ENCODE measurements at places on chromosomes 7 and 10.

DNA sequence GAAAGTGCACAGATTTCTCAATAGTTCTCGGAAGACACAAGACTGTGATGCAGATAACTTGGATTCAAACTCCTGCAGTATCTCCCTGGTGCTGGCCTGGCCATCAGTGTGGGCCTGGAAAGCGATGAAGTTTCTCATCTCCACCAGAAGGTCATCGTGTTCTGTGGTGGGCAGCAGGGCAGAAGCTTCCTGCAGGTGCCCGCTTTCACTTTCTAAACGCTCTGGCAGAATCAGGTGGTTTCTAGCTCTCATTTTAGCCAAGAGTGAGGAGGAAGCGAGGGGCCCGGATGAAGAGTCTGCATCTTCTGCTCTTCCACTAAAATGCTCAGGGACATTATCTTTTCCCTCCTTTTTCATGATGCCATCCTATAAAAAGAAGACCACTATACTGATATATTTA lies 63.0 kb upstream of the DRGX start:
- no peak for DNase-seq

- DNase-seq = no peak
These were observed 119.4 kb upstream of the STK17A start for GRCh38 chr7:43463401-43463980.

DNA sequence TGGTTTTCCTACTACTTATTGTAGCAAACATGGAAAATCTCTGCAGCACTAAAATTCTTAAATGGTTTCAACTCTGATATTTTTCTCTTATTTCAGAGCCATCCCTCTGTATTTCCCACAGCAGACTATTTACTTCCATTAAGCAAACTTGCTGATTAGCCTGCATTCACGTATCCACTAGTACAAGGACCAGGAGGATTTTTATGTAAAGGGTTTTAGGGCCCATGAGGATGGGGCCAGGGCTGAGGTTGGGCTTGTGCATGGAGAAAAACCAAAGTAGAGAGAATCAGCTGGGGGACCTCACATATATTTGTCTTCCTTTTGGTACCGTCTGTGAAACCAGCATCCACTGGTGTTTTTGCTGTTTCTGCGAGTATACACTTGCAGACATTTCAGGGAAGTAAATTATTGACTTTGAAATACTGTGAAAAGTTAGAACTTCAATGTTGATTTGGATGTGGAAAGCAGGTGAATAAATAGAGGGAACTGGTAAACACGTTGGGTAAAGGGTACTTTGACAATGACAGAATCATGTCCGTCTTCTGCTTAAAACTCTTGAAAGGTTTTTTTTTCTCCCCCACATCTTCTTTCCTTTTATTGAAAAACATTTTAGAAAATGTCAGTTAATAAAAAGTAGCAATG lies 44.3 kb downstream of the ERLIN1 start:
- no peak for DNase-seq

GRCh38 chr10:113473851-113474250 lies 79.0 kb upstream of the HABP2 start:
- no peak for DNase-seq

- no peak for DNase-seq
These were observed 47.4 kb upstream of the TCERG1L start for GRCh38 chr10:131358741-131359442.

GRCh38 chr7:33503014-33503413 lies 373.6 kb downstream of the BBS9 start:
- no peak for DNase-seq

GRCh38 chr10:102633848-102634247 lies 10.4 kb upstream of the TRIM8 start:
- DNase-seq = no peak

GRCh38 chr10:71260622-71261325 lies 48.4 kb downstream of the UNC5B start:
- DNase-seq = no peak

DNA sequence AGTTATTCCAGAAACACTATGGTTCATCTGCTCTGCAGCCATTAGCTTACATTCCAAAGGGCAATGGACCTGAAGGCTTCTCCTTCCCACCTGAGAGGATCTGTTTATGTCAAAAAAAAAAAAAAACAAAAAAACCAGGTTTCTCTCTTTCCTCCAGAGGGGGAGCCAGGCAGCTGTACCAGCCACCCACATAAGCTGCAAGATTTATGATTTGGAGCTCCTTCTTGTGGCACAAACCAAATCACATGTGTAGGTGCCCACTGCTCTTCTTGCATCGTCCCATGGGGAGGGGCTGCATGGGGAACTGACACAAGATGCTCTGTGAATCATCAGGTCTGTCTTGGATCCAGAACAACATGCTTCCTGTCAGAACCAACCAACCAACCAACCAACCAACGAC lies 231.6 kb upstream of the IGFBP3 start:
- DNase-seq = no peak

DNA sequence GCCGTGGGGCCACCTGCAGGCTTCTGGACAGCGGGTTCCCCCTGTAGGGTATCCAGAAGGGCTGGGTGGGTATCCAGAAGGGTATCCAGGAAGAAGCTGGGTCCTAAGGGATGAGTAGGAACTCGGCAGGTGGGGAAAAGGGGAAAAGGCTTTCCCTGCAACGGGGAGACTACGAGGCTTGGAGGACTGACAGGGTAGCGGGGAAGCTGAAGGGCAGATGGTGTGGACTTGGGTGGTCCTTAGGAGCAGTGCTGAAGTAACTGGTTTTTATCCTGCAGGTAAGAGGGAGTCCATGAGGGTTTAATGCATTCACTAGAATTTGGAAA lies 525 bp downstream of the UBE2D4 start:
- DNase-seq = no peak

DNA sequence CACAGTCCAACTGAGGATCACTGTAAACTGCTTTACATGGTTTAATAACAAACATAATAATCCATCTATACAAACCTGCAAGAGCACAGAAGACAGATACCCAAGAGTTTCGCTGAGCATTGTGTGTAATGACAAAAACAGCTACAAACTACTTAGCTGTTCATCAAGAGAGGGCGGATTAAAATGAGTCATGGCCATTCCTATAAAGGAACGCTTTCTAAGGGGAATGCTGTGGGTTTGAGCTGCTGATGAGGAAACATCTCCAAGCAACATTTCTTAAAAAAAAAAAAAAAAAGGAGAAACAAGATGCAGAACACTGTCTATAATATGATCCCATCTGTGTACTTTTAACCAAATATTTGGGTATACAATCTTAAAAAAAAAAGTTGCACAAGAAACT lies 33.8 kb downstream of the VOPP1 start:
- no peak for DNase-seq

GRCh38 chr7:126483972-126484371 lies 768.8 kb downstream of the GRM8 start:
- no peak for DNase-seq

DNA sequence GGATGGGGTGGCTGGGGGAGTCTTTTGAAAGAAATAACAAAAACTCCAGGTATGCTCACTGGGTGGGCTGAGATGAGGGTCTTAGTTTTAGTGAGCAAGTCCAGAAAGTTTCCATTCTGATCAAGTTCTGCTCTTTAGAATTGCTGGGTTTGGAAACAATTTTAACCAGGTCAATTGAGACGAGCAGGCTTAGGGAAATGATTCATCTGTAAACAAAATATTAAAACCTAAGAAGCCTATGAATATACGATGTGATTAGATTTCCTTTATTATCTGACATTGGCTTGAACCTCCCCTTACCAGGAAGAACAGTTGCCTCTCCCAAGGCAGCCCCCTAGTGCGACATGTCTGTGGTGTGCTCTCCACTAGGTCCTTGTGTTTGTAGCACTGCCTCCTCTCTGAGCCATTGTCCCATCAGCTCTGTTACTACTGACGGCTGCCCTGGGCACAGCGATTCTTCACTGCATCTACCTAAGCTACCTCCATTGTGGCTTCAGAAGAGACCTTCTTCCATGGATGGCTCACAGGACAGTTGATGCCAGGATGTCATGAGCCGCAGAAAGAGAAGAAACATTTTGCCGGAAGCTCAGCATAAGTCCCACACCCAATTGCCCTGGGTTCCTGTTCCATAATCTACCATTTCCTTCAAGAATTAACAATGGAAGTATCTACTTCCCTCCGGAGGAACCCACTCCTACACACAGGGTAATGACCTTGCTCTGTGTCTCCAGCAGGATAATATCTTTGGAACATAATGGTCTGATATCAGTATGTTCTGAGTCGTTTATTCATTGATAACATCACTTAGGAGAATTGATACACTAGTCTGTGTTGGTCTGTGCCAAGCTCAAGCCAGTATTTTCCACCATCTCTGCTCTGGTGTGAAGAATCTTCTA lies 95.1 kb upstream of the ITGB1 start:
- no peak for DNase-seq

DNA sequence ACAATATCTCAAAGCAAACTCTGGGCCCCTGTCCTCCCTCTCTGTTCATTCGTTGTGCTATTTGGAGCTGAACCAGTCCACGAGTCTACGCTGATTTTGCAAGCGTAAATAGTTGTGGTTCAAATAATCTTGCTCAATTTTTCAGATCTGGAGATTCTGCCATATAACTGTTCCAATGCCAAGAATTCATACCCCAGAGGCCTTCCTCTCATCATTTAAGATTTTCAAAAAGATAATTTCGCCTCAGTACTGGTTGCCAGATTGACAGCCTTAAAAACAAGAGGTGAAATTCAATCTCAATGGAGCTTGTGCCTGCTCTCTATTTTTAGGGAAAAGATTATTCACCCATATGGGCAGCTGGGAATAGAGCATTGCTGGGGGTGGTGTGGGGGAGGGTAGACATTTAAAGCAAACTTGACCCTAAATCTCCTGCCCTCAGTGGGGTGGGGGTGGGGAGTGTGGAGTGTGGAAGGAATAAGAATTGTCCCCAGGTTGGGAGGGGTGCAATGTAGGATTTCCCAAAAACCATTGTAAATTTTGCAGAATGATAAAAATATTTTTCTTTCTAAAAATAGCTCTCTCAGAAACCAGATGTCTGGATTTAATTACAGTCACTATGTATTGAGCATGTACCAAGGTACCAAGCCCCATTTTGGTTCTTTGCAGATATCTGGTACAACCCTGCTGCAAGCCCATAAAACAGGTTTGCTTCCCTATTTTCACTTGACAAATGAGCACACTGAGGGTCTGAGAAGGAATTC lies 104.7 kb upstream of the EEPD1 start:
- no peak for DNase-seq

- no peak for DNase-seq
These were observed 137.0 kb upstream of the RET start for GRCh38 chr10:42939685-42940366.

DNA sequence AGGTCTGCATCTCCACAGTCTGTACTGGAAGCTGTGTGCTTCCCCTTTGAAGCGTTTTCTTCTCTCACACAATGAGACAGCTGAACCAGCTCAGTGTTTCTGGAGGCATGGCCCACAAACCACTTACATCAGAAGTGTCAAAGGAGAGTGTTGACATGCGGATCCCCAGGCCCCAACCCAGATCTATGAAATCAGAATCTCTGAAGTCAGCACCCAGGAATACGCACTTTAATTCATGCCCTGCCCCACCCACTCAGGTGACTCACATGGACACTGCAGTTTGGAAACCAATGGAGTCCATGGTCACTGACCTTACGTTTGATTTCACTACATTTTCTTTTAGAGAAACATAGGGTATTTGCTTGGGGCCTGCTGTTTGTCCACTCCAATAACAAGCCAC lies 19.0 kb downstream of the TLL2 start:
- no peak for DNase-seq

GRCh38 chr10:60433684-60434083 lies 44.0 kb upstream of the ANK3 start:
- DNase-seq = no peak

DNA sequence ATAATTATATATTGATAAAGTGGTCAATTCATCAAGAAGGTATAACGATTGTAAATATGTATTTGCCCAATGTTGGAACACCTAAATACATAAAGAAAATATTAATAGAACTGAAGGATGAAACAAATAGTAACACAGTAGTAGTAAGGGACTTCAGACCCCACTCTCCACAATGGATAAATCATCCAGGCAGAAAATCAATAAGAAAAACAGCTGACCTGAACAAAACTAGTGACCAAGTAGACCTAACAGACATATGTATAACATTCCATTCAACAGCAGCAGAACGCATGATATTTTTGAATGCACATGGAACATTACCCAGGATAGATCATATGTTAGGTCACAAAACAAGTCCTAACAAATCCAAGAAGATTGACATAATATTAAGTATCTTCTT lies 286.1 kb upstream of the BMPER start:
- no peak for DNase-seq

GRCh38 chr7:158971214-158971613 lies 114.9 kb downstream of the DYNC2I1 start:
- no peak for DNase-seq

DNA sequence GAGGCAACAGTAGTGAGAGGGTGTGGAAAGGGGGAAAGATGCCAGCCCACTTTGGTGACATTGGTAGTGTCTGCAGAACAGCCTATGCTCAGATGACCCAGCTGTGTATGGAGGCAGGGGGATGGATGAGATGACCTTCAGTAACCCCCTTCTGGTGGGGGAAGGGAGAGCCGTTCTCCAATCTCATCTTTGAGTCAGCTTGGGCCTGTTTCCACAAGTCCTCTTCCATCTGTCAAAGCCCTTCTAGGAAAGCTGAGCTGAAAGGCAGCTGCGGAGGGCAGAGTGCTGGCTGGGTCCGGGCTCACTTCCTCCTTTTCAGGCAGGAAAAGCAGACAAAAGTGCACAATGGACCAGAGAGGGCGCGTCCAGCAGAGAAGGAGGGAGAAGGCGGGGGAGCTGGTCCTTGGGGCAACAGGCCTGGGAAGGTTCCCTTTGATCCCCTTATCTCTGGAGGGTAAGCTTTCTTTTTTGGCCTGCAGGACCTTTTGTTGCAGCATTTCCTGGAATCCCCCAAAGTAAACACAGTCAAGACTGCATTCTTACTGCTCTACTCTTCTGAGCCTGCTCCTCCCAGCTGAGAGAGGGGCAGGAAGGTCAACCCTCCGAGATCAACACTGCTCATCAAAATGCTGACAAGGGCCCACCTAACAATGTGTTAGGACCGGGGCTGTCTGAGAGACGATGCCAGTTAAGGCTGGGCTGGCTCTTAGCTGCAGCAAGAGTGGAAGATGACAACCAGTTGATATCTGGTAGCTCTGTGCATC lies 1.2 kb upstream of the LRMDA start:
- no peak for DNase-seq

DNA sequence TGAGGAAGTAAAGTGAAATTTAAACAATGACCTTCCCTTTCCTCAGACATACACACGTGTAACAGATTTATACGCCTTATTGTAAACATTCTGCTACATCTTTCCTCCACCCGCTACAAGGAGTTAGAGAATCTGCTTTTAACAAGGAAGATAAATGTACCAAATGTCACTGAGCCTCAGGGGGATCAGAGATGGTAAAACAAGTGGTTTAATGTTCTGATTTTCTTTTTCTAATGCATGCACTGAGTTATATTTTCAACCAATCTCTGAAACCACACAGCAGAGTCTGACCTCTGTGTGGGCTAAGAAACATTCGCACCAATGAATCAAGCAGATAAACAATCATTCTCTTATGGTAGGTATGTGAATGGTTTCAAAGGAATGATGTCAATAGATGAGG lies 599.5 kb downstream of the ARL4A start:
- DNase-seq = no peak

- DNase-seq = no peak
These were observed 46.7 kb upstream of the ANTXRL start for GRCh38 chr10:46239993-46240683.

- no peak for DNase-seq
These were observed 54.8 kb upstream of the FGL2 start for GRCh38 chr7:77254429-77254828.

GRCh38 chr7:94173436-94173835 lies 169.3 kb upstream of the BET1 start:
- no peak for DNase-seq

Data from activated effector memory CD4-positive, alpha-beta T cell treated with Interleukin-2 at 50 U/mL for 16 hours (primary cell).